ENCODE measurements at places on chromosomes 5 and 9.
A peak's percentile ranks its signal among the peaks of the same experiment; 100 is the strongest.

DNA sequence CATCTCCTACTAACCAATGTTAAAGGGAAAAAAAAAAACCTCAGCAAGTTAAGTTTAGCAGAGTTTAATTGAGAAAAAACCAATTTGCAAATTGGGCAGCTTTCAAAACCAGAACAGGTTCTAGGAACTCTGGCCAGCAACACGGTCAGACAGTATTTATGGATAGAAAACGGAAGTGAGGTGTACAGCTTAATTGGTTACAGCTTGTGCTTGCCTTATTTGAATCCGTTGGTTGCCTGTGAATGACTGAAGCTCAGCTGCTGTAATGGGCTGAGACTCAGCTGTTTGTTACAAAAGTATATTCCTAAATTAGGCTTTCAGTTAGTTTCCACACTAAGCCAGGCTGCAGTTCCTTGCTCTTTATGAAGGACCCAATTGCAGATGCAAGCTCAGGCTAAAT is 217.0 kb downstream of the SREK1 start:
- no peaks in the 10 kb centered on the region for H3K4me1 ChIP-seq
- H3K4me3 ChIP-seq: no peak overlapping the region
- no peaks in the 10 kb centered on the region for H3K27me3 ChIP-seq
- H3K36me3 ChIP-seq: no peaks in the 10 kb centered on the region
- H3K27ac ChIP-seq: no peak overlapping the region

GRCh38 chr9:91037511-91038482 is 236.2 kb downstream of the SYK start:
- no peak overlapping the region for H3K27ac ChIP-seq
- no peaks in the 10 kb centered on the region for H3K27me3 ChIP-seq
- H3K4me3 ChIP-seq: no peak overlapping the region
- H3K4me1 ChIP-seq: peaks cover 12% of the 10 kb centered on the region
- H3K36me3 ChIP-seq: no peaks in the 10 kb centered on the region
- no peak for DNase-seq

DNA sequence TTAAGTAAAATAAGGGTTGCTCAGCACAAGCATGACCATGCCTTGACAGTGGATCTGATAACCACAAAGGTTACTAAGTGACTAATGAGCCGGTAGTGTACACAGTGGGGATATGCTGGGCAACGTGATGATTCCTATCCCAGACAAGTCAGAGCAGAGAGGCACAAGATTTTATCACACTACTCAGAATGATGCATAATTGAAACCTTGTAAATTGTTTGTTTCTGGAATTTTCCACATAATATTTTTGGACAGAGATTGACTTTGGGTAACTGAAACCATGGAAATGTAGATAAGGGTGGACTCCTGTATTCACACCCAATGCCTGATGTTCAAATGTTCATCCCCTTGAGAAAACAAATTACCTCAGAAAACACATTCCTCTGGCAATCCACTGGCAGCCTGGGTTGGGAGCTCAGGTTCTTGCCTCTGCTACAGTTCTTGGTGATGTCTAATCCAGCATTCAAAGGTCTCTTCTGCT is 16.2 kb upstream of the ERAP1 start:
- no peak overlapping the region for H3K27ac ChIP-seq
- no peak for DNase-seq
- no peaks in the 10 kb centered on the region for H3K27me3 ChIP-seq
- H3K36me3 ChIP-seq: no peaks in the 10 kb centered on the region

- DNase-seq: no peak
- no peaks in the 10 kb centered on the region for H3K4me1 ChIP-seq
- H3K36me3 ChIP-seq: no peaks in the 10 kb centered on the region
- no peaks in the 10 kb centered on the region for H3K27me3 ChIP-seq
These were observed 814 bp downstream of the PLCXD3 start for GRCh38 chr5:41509399-41510175.

- H3K27ac ChIP-seq: no peak overlapping the region
- H3K27me3 ChIP-seq: no peaks in the 10 kb centered on the region
- H3K4me1 ChIP-seq: no peaks in the 10 kb centered on the region
- no peaks in the 10 kb centered on the region for H3K36me3 ChIP-seq
- no peak overlapping the region for H3K4me3 ChIP-seq
These were observed 5.4 kb downstream of the GDA start for GRCh38 chr9:72154468-72155285.

DNA sequence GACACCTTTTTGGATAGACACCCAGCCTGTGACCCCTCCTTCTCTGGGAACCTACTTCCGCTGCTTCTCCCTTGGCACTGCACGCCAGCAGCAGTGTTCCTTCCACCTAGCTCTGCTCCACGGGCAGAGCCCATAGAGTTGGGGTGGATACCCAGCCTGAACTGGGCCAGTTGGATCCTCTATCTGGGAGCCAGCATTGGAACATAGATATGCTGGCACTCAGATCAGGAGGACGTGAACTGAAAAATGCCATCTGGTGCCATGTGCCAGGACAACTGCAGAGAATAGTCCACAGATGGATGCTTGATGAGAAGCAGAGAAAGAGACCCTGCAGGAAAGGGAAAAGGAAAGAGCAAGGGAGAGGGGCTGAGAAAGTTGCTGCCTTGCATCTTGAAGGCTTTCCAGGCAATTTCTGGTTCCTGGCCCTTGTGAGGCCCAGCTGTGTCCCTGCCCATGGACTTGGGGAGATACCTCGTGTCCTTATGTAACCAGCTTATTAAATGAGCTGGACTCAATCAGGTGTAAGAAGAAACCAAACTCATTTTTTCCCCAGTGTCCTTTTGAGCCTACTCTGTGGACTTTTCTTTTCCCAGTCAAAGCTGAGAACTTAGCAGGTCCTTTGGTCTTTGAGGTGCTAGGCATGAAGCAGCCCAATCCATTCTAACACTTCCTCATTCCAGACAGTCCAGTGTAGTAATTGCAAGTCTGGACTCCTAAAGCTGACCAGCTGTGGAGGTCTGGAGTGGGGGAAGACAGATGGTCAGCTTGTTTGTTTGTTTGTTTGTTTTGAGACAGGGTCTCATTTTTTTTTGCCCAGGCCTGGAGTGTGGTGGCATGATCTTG is 39.1 kb downstream of the ANGPTL2 start:
- no peak overlapping the region for H3K27ac ChIP-seq
- no peak overlapping the region for H3K4me3 ChIP-seq
- no peaks in the 10 kb centered on the region for H3K36me3 ChIP-seq
- DNase-seq: no peak
- H3K27me3 ChIP-seq: no peaks in the 10 kb centered on the region

DNA sequence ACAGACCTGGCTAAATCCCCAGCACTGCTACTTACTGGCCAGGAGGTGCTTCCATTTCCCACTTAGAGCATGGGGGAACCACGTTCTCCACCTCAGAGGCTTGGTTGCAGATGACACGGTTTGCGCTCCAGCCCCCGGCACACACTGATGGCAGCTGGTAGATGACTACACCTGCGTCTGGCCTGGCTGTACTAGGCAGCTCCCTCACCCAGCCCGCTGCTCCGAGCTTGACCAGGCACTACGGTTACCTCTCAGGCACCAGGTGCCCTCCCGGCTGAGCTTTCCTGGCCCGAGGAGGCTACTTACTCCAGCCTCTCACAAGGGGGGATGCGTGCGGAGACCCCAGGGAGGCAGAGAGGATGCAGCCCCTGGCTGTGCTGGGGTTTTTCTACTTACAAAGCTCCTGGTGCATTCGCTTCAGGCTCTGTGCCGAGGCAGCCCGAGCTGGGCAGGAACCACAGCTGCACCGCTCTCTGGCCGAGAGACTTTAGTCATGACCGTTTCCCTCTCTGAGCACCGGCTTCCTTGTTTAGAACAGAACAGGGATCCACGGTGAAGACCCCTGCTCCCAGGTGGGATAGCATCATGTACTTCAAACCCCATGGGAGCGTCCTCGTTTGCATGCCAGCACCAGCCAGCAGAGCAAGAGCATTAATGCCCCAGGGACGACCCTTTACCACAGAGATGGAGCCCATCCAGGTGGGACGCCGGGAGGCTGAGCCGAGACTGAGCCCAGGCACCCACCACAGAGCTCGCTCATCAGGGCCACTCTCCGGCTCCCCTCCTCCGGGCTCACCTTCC is 7.6 kb upstream of the GBGT1 start:
- no peak overlapping the region for H3K27ac ChIP-seq
- H3K4me1 ChIP-seq: no peaks in the 10 kb centered on the region
- no peaks in the 10 kb centered on the region for H3K36me3 ChIP-seq
- DNase-seq: no peak
- no peaks in the 10 kb centered on the region for H3K27me3 ChIP-seq
- no peak overlapping the region for H3K4me3 ChIP-seq

DNA sequence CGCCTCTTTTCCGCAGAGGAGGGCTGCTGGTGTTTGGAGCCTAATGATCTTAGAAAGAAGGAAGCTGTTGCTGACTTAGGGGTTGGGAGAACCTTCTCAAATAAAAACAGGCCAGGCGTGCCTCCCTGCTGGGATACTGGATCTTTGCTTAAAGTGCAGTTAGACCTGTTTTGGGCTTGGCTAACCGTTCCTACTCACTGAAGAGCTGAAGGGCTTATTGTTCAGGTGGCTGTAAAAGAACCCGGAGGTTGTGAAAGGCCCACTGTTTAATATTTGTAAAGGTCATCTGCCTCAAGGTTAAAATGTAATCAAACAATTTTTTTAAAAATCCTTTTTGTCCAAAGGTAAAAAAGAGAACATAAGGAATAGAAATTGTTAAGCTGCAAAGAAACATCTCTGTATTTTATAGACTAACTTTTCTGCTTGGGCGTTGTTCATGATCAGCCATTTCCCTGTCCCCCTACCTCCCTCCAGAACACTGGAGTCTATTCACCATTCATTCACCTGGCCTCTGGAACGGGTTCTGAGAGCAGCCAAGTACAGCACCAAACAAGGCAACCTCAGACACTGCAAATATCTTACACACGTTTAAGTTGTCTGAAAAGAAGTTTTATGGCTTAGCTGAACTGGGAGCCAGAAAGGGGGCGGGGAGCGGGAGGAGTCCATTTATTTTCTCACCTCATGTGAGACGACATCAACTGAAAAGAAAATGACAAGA is 18.6 kb upstream of the MTMR12 start:
- DNase-seq: no peak
- H3K27me3 ChIP-seq: no peaks in the 10 kb centered on the region
- H3K4me3 ChIP-seq: no peak overlapping the region
- H3K36me3 ChIP-seq: no peaks in the 10 kb centered on the region
- no peak overlapping the region for H3K27ac ChIP-seq

GRCh38 chr5:90554358-90555006 is 4.1 kb upstream of the ADGRV1 start:
- no peaks in the 10 kb centered on the region for H3K36me3 ChIP-seq
- no peaks in the 10 kb centered on the region for H3K4me1 ChIP-seq
- H3K27ac ChIP-seq: no peak overlapping the region
- H3K4me3 ChIP-seq: no peak overlapping the region

DNA sequence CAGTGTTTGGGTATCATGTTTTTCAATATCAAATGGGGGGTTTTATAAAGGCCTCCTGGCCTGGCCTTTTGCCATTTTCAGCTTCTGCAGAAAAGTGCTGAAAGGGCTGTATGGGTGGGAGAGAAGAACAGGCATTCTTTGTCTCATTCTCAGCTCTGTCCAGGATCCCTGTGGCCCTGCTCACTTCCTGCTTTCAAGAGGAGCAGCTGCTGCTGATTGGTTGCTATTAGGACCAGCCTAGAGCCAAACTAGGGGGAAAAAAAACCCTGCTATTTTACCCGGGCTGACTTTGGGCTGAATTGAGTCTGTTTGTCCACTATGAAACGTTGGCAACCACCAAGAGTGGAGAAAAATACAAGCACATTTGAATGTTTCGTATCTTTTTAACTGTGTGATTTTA is 117.1 kb downstream of the CMYA5 start:
- H3K4me3 ChIP-seq: no peak overlapping the region
- H3K27ac ChIP-seq: no peak overlapping the region
- DNase-seq: no peak
- H3K27me3 ChIP-seq: no peaks in the 10 kb centered on the region
- H3K4me1 ChIP-seq: no peaks in the 10 kb centered on the region
- H3K36me3 ChIP-seq: no peaks in the 10 kb centered on the region

DNA sequence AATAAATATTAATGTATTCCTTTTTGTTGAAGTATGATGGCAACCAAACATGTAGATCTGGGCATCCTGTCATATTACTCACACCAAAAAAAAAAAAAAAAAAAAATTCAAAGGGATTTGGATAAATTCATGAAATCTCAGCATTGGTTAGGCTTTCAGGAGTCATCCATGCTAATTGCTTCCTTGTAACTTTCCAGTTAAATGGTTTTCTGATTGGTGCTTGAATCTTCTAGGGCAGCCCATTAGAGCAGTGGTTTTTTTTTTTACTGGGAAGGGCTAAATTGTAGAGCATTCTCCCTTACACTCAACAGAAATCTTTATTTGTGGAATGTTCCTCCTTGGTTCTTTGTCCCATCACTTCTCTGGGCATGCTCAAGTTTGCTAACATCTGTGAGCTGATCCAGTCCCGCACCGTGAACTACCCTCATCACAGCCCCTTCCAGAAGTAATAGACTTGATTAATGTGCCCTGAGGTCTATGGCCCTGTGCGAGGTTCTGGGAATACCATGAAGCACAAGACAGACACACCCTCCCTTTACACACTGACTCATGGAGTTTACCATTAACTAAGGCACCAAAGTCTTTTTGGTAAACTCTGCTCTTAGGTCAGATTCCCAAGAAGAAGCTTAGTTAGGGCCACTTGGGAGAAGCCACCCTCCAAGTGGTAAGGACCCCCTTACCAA is 56.0 kb downstream of the RGS3 start:
- H3K4me3 ChIP-seq: peak overlapping the region; percentile 36
- no peaks in the 10 kb centered on the region for H3K27me3 ChIP-seq
- H3K36me3 ChIP-seq: no peaks in the 10 kb centered on the region
- peak overlapping the region; percentile 74 for H3K27ac ChIP-seq

- no peak overlapping the region for H3K27ac ChIP-seq
- no peaks in the 10 kb centered on the region for H3K27me3 ChIP-seq
- DNase-seq: no peak
- H3K4me1 ChIP-seq: peaks cover 2% of the 10 kb centered on the region
- H3K4me3 ChIP-seq: no peak overlapping the region
- H3K36me3 ChIP-seq: no peaks in the 10 kb centered on the region
These were observed 2.8 kb upstream of the CCDC125 start for GRCh38 chr5:69335341-69335935.

GRCh38 chr5:169112016-169112415 is 188.9 kb downstream of the SLIT3 start:
- no peaks in the 10 kb centered on the region for H3K36me3 ChIP-seq
- H3K27me3 ChIP-seq: no peaks in the 10 kb centered on the region

DNA sequence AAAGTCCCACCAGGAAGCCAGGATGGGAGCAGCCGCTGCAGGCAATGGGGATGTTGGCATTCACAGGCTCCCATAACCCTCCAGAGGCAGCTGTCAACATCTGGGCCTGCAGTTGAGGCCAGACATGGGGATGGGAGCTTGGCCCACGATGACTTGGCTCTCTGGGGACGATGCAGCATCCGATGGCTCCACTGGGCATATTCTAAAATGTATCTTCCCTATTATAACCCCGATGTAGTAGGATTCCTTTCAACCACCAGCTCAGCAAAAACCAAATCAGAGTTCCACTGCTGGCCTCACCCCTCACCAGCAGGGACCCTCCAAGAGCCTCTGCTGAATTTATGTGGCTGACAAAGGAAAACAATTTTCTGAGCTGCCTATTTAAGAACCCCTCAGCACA is 7.1 kb downstream of the SPRY4 start:
- H3K27ac ChIP-seq: no peak overlapping the region
- H3K27me3 ChIP-seq: peaks cover 4% of the 10 kb centered on the region
- H3K4me3 ChIP-seq: no peak overlapping the region
- H3K4me1 ChIP-seq: peaks cover 9% of the 10 kb centered on the region
- no peak for DNase-seq

Data from effector memory CD4-positive, alpha-beta T cell (primary cell).